NCI-H1092 treated with DMSO at 0.1 percent for 48 hours (cell line): ENCODE measurements at places on chromosomes 12 and 14.

DNA sequence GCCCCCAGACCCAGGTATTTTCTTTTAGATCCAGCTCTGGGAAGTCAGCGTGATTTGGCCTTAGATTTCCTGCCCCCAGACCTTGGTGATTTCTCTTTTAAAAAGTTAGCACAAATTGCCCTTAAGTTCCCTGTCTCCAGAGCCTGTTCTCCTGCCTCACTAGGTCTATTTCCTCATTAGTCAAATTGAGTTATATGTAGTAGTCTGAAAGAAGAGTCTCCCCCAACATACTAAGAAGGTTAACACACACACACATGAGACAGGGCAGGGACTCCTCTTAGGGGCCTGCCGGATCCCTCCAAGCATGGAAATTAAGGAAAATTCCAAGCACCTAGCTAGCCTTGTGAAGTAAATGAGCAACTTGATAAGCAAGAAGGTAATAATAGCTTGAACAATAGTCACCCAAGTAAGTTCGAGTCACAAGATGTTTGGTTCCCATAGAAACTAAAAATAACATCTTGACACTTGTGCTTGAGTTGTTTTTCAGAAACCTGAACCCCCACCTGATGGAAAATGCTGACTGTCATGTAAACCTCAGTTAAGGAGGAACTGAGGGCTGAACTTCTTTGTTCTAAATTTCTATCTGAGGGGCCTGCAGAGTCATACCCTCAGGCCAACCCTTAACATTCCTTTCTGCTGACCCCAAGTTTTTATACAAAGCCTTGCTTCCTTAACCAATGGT lies 51.6 kb downstream of the CAND1 start:
- no peak for DNase-seq

- no peak for DNase-seq
These were observed 72.0 kb upstream of the RESF1 start for GRCh38 chr12:31887109-31887811.

- no peak for DNase-seq
These were observed 183.8 kb downstream of the SLC25A21 start for GRCh38 chr14:36988568-36988967.

DNA sequence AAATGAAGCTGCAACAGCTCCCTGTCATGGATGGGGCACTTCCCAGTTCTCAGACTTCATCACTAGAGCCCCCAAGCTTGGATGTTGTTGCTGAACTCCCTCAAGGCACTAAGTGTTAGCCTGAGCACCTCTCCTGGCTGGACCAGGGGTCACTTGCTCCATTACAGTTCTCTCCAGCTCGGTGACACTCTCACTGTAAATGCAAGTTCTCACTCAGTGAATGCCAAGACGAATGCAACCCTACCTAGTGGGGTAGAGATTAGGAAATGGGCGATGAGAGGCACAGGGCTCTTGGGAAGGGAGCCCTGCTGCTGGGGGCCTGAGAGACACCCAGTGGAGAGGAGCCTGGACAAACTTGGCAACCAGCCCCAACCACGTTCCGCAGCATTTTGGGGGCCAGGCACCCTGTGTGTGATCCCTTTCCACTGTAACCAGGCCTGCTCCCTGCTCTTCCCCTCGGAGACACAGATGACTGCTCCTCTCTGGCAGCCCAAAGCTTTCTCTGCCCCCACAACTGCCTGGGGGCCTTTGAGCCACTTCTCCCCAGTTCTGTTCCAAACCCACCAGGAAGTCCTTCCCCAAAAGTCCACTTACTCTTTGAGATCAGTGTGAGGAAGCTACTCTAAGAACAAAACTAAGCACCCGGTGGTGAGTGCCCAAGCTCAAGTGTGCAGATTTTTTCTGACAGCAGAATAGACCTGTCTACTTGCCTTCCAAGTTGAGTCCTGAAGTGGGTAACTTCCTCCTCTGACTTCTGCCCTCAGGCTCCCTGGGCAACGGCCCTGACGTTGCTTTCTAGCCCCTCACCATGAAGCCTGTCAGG lies 8.0 kb upstream of the SELPLG start:
- no peak for DNase-seq

- no peak for DNase-seq
These were observed 633.6 kb downstream of the TMTC2 start for GRCh38 chr12:83320350-83320749.

DNA sequence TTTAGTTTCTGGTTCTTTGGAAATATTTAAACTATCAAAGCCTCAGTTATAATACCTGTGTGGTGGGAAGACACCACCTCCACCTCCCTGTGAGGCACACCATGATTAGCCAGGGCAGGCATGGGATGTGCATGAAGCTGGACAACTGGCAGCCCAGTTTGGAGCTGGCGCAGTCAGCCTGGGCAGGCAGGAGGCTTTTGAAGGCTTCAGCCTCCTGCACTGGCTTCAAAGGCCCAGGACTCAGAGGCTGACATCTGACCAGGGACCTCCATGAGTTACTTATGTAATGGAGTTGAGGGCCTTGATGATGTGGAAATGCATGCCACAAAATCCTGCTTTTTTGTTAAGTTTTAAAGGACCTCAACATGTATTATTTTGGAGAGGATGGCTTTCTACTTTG lies 30.3 kb downstream of the C14orf132 start:
- no peak for DNase-seq

- no peak for DNase-seq
These were observed 4.1 kb downstream of the BMP4 start for GRCh38 chr14:53952533-53952932.

- DNase-seq: no peak
These were observed 27.0 kb downstream of the MAP3K9 start for GRCh38 chr14:70782361-70782760.

DNA sequence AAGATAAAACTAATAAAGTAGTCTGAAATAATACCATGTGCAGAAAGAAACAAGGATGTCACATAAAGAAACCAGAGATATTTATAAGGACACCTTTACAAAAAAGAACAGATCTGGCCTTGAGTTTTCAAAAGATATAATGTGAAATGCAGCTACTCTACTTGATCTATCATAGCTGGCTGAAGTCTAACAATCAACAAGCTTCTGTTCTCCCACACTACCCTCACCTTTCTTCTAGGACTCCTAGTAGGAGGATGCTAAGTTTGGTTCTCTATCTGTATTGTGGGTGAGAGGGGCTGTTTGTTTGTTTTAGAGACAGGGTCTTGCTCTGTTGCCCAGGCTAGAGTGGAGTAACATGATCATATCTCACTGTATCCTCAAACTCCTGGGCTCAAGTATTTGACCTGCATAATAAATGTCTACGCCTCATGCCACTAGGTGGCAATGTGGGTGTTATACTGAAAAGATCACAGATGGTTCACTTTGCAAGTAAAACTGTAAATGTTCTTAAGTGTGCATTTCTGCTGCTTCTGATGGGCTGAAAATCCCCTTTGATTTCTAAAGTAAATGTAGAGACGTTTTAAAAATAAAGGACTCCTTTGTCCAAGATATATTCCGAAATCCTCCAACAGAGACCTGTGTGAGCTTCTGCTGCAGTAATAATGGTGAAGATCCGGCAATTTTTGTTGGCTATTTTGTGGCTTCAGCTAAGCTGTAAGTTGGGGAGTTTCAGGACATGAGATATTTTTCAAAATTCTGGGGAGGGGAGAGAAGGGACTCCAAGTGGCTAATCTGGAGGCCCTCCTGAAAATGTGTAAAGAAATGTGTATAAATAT lies 269.3 kb downstream of the DAD1 start:
- peak; percentile 39 for DNase-seq

- peak; percentile 45 for DNase-seq
These were observed 93.7 kb downstream of the RMST start for GRCh38 chr12:97556302-97556779.

DNA sequence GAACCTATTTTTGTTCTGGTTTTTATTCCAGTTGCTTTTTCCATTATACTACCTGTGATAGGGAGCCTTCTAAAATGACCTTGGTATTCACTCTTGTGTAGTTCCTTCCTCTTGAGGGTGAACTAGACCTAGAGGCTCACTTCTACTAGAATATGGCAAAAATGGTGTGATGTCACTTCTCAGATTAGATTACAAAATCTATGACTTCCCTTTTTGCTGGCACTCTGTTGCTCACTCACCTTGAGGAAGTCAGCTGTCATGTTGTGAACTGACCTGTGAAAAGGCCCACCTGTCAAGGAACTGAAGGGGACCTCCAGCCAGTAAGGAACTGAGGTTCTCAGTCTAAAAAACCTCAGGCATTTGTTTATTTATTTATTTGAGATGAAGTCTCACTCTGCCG lies 5.7 kb downstream of the MIPOL1 start:
- no peak for DNase-seq

DNA sequence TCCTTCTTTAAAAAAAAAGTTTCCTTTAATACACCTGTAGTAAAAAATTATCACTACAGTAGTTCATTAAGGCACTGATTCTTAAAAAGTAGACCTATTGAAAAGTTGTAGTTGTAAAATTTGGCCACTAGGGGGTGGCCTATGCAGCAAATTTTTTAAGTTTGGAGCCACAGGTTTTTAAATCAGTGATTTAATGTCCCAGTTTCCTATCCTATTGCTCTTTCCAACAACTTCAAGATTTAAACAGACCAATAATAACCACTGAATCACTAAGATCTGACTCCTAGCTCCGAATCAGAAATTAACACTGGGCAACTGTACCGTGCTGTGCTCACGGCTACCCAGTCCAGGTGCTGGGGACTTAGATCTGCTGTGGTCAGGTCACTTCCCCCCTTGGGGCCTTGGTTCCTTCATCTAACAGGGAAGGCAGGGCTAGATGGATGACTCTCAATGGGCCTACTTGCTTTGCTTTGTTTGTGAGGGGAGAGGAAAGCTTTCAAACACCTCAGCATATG lies 279.3 kb downstream of the MED13L start:
- DNase-seq: no peak

DNA sequence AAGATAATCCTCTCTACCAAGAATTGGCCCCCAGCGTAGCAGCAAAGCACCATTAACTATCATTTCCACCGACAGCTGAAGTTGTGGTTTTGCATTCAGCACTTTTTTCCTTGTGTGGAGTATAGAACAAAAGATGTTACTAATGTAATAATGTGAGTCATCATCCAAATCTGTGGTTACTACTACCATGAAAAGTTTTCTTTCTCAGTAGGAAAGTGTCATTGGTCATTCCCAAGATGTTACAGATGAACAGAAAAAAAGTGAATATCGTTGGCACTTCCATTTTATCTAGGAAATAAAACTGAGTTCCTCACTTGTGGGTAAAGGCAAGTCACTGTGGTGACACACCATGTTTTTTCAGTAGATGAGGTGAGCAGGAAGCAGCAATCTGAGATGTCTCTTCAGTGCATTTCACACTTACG lies 30.3 kb upstream of the IFNG start:
- no peak for DNase-seq

DNA sequence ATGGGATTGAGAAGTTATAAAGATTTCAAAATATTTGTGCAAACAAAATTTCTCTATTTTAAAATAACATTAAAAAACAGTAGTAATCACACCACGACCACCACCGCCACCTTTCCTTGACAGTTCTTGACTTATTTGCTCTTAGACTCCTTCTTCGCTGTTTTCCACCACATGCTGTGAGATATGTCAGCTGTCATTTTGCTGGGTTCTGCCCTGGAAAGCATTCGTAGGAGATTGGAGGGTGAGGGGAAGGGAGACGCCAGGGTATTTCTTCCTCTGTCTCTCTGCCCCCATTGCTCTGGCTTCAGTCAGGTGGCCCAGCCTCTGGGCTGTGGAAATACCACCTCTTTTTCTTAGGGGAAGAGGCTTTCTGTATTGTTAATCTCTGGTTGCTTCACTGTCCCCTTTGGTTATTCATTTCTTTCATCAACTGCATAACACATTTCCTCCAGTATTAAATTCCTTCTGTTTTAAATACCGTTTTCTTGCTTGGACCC lies 186.2 kb downstream of the NEDD1 start:
- no peak for DNase-seq

GRCh38 chr14:102590667-102591099 lies 1.8 kb upstream of the RCOR1 start:
- no peak for DNase-seq

- DNase-seq: no peak
These were observed 890 bp downstream of the TEP1 start for GRCh38 chr14:20412411-20412810.

- DNase-seq: no peak
These were observed 134.0 kb downstream of the SRGAP1 start for GRCh38 chr12:63978519-63978918.

DNA sequence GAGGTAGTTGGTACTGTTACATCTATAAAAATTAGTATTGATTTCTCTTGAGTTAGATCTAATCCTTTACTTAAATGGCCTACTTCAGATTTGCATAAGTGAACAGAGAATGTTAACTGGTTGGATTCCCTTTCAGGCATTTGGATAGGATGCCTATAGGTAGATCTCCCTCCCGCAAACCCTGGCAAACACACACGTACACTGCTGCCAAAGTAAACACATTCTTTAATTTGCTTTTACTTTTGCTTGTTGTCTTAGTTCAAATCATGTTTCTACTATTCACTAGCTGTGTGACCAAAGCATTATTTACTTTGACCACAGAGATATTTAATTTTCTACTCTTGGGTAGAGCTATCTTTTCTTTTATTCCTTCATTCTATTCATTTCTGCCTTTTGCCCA lies 936.1 kb upstream of the FBXO33 start:
- DNase-seq: peak; percentile 62

GRCh38 chr14:88129306-88130056 lies 124.5 kb downstream of the GPR65 start:
- DNase-seq: no peak

DNA sequence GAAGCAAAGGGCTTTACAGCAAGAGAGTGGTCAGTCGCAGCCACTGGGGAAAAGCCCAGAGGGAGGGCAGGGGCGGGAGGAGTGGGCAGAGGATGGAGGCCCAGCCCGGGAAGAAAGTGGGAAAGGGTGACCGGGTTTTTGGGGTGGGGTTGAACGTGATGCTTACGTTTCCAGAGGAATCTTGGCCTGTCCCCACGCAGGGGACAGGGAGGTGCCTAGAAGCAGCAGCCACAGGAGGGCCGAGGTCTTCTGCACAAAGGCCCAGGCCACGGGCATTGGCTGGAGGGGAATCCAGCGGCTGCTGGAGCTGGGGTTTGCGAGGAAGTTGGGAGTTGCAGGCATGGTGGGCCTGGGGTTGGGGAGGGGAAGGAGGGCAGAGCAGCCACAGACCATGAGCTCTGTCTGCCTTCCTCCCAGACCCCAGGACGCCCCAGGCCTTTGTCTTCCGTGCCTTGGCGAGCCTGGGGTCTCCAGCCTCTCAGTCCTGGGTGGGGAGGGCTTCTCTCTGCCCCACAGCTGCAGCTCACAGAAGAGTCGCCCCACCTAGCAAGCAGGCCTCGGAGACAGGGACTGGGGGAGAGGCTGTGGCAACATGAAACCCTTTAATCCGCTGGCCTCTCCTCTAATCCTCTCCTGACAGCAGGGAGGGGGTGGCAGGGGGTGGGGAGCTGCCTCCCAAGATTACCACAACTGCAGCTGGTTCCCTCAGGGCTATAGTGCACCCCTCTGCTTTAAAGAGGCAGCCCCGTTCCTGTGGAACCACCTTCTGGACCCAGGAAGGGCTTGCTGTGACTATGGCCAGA lies at the start of gene CACNA2D4:
Gene CACNA2D4 (minus strand): TSS at position 572 of the 803 bp plus-strand sequence. CDS start 179 bp downstream, at position 393.
- DNase-seq: no peak

GRCh38 chr12:51883295-51883694 lies 4.6 kb upstream of the ANKRD33 start:
- no peak for DNase-seq

- DNase-seq: peak; percentile 11
These were observed 36.3 kb downstream of the STON2 start for GRCh38 chr14:81363746-81364378.

- no peak for DNase-seq
These were observed 54.2 kb downstream of the IFNG-AS1 start for GRCh38 chr12:68043435-68043834.
